ENCODE measurements at places on chromosomes 7 and 10.

GRCh38 chr7:104179178-104179577, 28.6 kb downstream of the ORC5 start:
- no peak for DNase-seq

- no peak for DNase-seq
Measured at GRCh38 chr10:110326351-110327032, 21.8 kb upstream of the SMNDC1 start.

- no peak for DNase-seq
Measured at GRCh38 chr7:73678862-73679261, 4.4 kb downstream of the DNAJC30 start.

- no peak for DNase-seq
Measured at GRCh38 chr10:74669210-74669609, 157.2 kb upstream of the KAT6B start.

DNA sequence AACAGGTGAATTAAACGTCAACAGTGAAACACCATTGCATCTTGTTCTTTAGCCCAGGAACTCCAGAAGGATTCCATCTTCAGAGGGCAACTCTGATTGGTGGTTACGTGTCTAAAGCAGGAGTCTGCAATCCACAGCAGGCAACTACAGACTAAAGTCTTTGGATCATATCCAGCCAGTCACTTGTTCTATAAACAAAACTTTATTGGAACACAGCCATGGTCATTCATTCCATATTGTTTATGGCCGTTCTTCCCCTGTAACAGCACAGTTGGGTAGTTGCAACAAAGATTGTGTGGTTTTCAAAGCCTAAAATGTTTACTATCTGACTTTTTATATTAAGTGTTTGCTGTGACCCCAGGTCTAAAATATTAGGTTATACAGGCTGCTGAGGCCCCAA, 94.7 kb upstream of the IMMP2L start:
- DNase-seq, result no peak

Measured in stimulated activated CD8-positive, alpha-beta memory T cell treated with anti-CD3 and anti-CD28 coated beads, Interleukin-15, amount 100 ng/mL, for 4 hours (primary cell).